Myocyte (in vitro differentiated cells): ENCODE measurements at places on chromosomes 1 and 21. TPM values are rescaled to one million over a fixed set of nuclear protein-coding genes. Genes with fewer than 3 reads are reported as not detected.

SMCP gene
- total RNA-seq = not detected in 2 replicates

- DNase-seq = no peak
These were observed 630.5 kb downstream of the SMYD3 start for GRCh38 chr1:245876586-245876985.

DNA sequence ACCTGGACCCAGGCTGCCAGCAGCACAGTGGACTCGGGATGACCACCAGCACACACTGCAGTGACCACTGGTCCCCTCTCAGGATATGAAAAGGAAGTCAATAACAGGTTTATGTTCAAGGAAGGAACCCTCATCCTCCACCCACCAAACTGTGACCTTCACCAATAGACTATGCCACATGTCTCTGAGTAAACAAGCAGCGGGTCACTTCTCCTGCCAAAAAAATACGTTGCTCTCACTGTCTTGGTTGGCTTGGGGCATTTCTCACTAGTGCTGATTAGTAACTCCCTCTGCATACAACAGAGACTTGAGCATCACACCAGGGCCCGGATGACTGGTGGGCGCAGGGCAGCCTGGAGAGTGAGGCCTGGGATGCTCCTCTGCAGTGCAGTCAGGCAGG, 25.9 kb downstream of the PARP1 start:
- no peak for DNase-seq

IARS2 gene
- total RNA-seq = 82.0 and 90.6 TPM in 2 replicates
